ENCODE measurements at places on chromosomes 13 and 19.

DNA sequence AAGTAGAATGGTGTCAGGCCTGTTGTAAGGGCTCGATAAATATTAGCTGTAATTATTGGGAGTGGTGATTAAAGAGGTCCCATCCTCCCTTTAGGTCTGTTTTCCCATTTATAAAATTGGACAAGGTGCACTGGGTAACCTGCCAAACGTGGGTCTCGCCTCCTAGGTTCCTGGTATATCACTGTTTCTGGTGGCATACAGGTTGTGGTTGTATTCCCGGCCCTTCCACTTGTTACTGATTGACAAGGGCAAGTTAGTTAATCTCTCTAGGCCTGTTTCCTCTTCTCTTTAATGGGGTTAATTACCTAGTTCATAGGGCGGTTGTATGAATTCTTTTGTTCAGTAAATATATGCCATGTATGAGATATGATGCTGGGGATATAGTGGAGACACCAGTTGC, 1.5 kb downstream of the PPP2R1A start:
- DNase-seq: no peak

GRCh38 chr19:52453324-52454094, at the start of gene ZNF578:
Gene ZNF578 (plus strand): TSS chr19:52453553. CDS start chr19:52501846, 48,293 bp downstream.
- peak; percentile 48 for DNase-seq

DNA sequence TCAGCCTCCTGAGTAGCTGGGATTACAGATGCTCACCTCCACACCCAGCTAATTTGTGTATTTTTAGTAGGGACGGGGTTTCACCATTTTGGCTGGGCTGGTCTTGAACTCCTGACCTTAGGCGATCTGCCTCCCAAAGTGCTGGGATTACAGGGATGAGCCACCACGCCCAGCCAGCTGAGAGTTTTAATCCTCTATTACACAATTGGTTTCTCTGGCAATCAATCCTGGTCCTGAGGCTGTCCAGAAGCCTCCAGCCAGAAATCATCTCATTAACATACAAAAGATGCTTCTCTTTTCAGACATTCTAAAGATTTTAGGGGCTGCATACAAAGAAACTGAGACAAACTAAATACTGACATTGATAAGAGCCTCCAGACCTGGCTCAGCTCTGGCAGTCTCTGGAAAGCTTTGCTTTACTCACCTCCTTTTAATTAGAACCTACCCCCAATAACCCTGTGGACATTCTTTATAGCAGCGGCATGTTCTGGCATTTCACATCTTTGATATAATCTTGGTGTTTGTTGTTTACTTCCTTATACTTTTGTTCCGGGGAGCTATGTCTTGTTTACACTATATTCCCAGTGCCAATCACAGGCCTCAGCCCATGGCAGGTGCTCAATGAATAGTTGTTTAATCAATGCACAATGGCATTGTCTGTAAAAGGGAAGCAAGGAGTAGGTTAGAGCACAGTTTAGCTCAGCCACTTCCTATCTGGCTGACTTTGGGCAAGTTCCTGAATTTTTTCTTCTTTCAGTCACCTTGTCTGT, 4.1 kb upstream of the ZNF724 start:
- no peak for DNase-seq

- peak; percentile 5 for DNase-seq
Observed at GRCh38 chr19:46787331-46788261, 798 bp downstream of the SLC1A5 start.

DNA sequence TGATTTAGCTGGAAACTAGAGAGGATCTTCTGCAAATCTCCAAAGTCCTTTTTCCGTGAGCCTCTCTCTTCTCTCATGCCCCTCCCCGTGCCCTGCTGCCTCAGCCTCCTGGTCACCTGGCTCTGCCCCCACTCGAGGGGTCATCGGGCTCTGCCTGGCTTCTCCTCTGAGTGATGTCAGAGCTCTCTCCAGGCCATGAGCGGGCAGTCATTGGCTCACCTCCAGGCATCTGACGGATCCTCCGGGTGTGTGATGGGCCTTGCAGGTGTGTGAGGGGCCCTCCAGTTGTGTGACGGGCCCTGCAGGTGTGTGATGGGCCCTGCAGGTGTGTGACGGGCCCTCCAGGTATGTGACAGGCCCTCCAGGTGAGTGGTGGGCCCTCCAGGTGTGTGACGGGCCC, 10.3 kb upstream of the GAS6 start:
- no peak for DNase-seq

All from stimulated activated CD4-positive, alpha-beta T cell treated with anti-CD3 and anti-CD28 coated beads, Interleukin-12 subunit alpha, Interleukin-12 subunit beta, amount 100 ng/mL, for 24 hours (primary cell).